ENCODE measurements at places on chromosomes 5 and 9.

DNA sequence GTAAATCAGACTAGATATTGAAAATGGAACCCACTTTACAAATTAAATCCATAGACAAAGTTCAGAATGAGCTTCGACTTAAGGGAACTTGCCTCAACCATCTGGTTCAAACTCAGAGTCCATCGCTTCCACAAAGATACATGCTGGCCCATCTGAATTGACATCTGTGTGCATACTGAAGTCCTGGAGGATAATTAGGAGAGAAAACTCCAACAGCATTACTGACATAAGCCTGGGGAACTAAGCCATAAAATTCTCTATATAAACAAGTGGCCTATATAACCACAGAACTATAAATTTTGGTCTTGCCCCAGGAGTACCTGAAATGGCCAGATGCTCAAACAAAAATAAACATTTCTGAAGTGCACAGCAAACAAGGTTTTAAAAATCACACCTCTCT is 94.4 kb downstream of the IZUMO3 start:
- no peak for DNase-seq

DNA sequence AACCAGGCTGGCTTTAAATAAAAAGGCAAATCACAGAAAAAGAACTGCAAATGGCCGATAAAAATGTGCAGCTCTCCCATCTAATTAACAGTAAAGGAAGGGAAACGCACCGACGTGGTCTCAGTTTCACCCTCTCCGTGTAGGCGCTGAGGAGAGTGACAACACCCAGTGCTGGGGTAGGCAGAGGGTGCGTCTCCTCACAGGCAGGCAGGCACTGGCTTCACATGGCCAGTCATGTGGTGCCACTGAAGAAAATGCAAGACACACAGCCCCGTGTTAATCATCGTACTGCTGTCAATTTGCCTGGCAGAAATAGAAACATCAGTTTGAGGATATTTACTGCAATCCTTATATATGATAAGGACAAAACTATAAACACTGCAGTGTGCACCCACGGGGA is 178.4 kb downstream of the FANCC start:
- no peak for DNase-seq

DNA sequence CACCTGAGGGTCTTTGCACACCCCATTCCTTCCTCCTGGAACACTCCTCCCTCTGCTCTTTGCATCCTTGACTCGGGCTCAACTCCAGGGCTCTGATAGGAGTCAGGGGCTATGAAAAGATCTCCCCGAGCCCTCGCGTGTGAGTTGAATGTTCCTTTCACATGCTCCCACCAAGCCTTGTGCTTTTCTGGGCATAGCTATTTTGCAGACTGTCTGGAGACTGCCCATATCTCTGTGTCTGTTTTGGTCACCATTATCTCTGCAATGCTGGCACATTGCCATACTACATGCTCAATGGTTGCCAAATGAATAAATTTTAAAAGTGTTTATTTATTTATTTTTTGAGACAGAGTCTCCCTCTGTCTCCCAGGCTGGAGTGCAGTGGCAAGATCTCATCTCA is 56.9 kb upstream of the PLPP1 start:
- no peak for DNase-seq

- no peak for DNase-seq
Measured at GRCh38 chr5:148425808-148426207, 42.0 kb downstream of the FBXO38 start.

GRCh38 chr5:172463031-172463430 is 8.7 kb upstream of the SH3PXD2B start:
- no peak for DNase-seq

GRCh38 chr5:173045474-173045873 is 10.7 kb upstream of the CREBRF start:
- DNase-seq, result no peak

DNA sequence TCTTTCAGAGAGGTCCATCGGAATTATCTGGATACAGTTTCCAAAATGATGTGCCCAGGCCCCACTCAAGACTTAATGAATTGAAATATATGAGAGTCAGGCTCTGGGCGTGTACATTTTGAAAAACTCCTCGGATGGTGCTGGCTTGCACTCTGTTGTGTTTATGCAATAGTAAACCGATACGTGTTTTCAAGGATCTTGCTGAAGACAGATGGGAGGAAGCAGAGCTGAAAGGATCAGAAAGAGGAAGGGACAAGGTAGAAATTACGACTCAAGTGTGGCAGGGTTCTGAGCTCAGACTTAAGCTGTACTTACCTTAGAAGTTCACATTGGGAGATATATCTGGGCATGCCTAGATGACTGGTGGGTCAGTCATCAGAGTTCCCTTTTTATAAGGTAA is 13.7 kb upstream of the STOM start:
- DNase-seq, result no peak

DNA sequence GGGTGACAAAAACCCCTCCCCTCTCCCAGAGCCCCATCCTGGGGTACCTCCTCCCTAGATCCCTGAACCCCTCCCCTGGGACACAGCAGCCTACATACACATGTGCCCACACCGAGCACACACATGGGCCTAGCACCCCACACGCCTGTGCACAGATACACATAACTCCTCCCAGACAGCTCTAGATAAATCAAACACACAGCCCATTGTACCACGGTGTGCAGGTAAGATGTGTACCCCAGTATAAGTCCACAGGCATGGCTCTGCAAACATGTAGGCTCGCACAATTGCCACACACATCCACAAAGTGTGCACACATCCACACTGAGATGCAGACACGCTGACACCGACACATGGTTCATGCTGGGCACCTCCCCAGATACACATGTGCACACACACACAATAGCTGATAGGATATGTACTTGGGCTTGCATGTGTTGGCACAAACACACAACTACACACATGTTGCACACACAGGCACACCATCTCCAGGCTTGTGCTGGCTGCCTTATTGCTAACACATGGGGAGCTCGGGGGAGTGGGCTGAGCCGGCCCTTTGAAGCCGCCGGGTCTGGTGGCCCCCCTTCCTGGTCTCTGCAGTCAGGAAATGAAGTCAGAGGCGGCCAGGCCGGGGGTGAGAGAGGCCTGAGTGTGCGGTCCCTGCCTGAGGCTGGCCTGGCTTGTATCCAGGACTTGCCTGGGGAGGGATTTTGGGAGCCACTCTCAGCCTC is 30.2 kb downstream of the GOLGA2 start:
- no peak for DNase-seq

All from NCI-H1436 treated with DMSO at 0.1 percent for 48 hours (cell line).